ENCODE measurements at places on chromosomes 16 and 17.
A peak's percentile ranks its signal among the peaks of the same experiment; 100 is the strongest.

DNA sequence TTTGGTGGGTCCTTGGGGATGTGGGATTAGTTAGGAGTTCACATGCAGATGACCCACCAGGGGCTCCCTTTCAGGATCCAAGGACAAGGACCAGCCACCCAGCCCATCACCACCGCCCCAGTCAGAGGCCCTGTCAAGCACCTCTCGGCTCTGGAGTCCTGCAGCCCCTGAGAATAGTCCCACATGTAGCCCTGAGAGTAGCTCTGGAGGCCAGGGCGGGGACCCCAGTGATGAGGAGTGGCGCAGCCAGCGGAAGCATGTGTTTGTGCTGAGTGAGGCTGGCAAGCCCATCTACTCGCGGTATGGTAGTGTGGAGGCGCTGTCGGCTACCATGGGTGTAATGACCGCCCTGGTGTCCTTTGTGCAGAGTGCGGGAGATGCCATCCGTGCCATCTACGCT lies 2.4 kb downstream of the MON1B start:
- no peak overlapping the region for H3K27ac ChIP-seq
- DNase-seq, result no peak
- H3K36me3 ChIP-seq, result no peaks in the 10 kb centered on the region
- H3K4me1 ChIP-seq, result no peaks in the 10 kb centered on the region

DNA sequence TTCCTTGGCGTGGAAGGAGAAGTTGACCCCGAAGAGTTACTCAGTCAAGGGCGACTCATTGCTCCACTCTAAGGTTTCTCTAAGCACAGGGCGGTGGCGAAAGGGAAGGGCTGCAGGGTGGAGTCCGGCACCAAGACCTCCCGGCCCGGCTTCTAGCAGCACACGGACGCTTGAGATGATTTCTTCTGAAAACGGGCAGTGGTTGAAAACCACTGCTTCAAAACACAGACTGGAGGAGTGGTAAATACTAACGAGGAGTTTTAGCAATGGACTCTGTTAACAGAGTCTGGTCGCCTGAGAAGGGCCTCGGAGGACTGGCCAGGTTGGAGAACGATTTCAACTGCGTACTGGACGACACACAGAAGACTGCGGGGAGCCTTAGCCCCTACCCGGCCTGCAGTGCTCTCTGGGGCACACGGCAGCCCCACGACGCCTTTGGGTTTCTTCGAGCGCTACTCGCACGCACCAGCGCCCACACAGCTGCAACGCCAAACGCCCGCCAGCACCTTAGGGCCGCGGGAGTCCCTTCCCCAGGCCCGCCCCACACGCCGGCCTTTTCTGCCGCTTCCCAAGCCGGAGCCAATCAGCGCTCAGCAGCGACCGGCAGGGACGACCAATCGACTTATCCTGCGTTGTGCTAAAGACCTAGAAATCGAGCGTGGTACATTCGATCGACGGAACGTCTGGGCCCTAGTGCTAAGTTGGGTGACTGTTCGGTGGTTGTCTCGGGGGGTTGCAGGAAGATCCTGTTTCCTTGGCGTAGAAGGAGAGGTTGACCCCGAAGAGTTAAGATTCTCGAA lies 14.4 kb upstream of the CA4 start:
- H3K4me3 ChIP-seq, result peak overlapping the region; percentile 77
- H3K36me3 ChIP-seq, result no peaks in the 10 kb centered on the region
- H3K27ac ChIP-seq, result no peak overlapping the region
- H3K27me3 ChIP-seq, result no peaks in the 10 kb centered on the region
- peak; percentile 86 for DNase-seq
- no peaks in the 10 kb centered on the region for H3K4me1 ChIP-seq

DNA sequence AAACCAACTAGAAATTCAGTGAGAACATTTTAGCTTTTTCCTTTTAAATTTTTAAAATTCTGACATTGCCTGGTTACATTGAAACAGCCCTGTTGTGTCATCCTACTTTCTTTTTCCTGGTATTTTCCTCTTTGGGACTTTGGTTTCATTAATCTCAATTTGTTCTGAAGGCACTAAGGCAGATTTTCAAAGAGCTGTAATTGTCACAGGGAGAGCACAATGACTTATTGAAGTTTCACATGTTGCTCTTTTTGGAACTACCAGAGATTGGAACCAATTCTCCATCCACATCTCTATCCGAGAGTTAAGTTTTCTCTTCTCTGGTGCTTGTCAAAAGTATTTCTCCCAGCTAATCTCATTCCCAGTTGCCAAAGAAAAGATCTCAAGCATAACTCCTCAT lies 144.7 kb upstream of the TBX2 start:
- H3K36me3 ChIP-seq, result no peaks in the 10 kb centered on the region
- no peak overlapping the region for H3K4me3 ChIP-seq
- no peak overlapping the region for H3K27ac ChIP-seq
- H3K4me1 ChIP-seq, result no peaks in the 10 kb centered on the region
- no peaks in the 10 kb centered on the region for H3K27me3 ChIP-seq
- no peak for DNase-seq

- H3K27ac ChIP-seq, result no peak overlapping the region
- no peaks in the 10 kb centered on the region for H3K36me3 ChIP-seq
- no peak for DNase-seq
- H3K4me3 ChIP-seq, result no peak overlapping the region
- no peaks in the 10 kb centered on the region for H3K4me1 ChIP-seq
Observed at GRCh38 chr16:75687361-75687760, 10.6 kb upstream of the CPHXL2 start.

- no peaks in the 10 kb centered on the region for H3K27me3 ChIP-seq
- H3K27ac ChIP-seq, result no peak overlapping the region
- no peaks in the 10 kb centered on the region for H3K36me3 ChIP-seq
- no peak overlapping the region for H3K4me3 ChIP-seq
- H3K4me1 ChIP-seq, result no peaks in the 10 kb centered on the region
- no peak for DNase-seq
Observed at GRCh38 chr17:27376637-27377547, 79.4 kb upstream of the KSR1 start.

- peaks cover 12% of the 10 kb centered on the region for H3K4me1 ChIP-seq
- peak within 1 kb of the TSS; percentile 39 for H3K4me3 ChIP-seq
- H3K27me3 ChIP-seq, result no peaks in the 10 kb centered on the region
- no peaks in the 10 kb centered on the region for H3K36me3 ChIP-seq
Observed at GRCh38 chr17:30235386-30236296, at the start of gene SLC6A4. Gene SLC6A4 (minus strand): TSS chr17:30235697. CDS start chr17:30221958, 13,739 bp downstream.

- no peaks in the 10 kb centered on the region for H3K4me1 ChIP-seq
- H3K36me3 ChIP-seq, result peaks cover 30% of the 10 kb centered on the region
- H3K4me3 ChIP-seq, result peak overlapping the region; percentile 46
- H3K27me3 ChIP-seq, result no peaks in the 10 kb centered on the region
Observed at GRCh38 chr17:1648173-1648962, 1.3 kb downstream of the RILP start.

- no peaks in the 10 kb centered on the region for H3K27me3 ChIP-seq
- no peaks in the 10 kb centered on the region for H3K4me1 ChIP-seq
- H3K27ac ChIP-seq, result no peak overlapping the region
- no peaks in the 10 kb centered on the region for H3K36me3 ChIP-seq
Observed at GRCh38 chr16:47726031-47726675, 265.0 kb downstream of the PHKB start.

DNA sequence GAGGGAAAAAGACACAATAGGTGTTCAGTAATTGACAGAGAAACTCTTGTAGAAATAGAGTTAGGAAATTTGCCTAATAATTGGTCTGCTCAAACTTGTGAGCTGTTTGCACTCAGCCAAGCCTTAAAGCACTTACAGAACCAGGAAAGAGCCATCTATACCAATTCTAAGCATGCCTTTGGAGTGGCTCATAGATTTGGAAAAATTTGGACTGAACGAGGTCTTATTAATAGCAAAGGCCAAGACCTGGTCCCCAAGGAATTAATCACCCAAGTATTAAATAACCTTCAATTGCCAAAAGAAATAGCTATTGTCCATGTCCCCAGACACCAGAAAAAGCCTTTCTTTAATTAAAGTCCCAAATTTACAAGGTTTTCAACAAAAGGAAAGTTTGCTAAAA lies 90.3 kb downstream of the EMP2 start:
- no peak overlapping the region for H3K4me3 ChIP-seq
- DNase-seq, result no peak
- no peaks in the 10 kb centered on the region for H3K27me3 ChIP-seq
- no peaks in the 10 kb centered on the region for H3K36me3 ChIP-seq
- H3K27ac ChIP-seq, result no peak overlapping the region
- no peaks in the 10 kb centered on the region for H3K4me1 ChIP-seq

DNA sequence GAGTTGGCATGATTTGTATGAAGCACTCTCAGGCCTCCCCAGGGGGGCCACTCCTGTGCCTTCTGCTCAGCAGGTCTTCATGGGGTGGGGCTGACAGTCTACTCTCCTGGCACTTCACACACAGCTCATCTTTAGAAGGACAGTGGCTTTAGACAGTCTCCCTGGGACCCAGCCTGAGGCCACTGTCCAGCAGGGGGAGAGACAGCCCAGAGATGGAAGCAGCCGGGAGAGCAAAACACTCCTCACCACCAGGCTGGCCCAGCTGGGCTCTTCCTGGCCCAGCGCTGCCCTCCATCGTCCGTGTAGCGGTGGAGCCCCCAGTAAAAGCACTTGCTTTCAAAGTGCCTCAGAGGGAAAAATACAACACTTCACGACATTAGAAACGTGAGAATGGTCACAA lies 62.0 kb upstream of the CRHR1 start:
- no peaks in the 10 kb centered on the region for H3K4me1 ChIP-seq
- no peak overlapping the region for H3K4me3 ChIP-seq
- DNase-seq, result no peak
- H3K36me3 ChIP-seq, result no peaks in the 10 kb centered on the region
- no peaks in the 10 kb centered on the region for H3K27me3 ChIP-seq
- H3K27ac ChIP-seq, result no peak overlapping the region

DNA sequence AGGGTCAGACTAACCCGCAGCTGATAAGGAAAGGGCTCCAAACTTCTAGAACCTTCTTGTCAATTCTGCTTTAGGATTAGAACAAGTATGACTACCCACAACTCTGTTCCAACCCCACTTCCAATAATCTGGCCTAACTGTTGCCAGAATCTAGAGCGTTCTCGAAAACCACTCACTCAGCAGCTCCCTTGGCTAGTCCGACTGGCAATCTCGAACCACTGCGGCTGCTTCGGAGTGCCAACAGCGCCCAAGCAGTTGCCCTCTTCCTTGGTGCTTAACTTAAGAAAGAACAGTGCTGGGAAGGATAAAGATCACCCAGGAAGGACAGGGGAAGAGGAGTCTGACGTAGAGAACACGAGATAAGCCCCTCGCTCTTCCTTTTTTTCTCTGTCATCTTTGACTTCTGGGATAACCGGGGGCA lies 818 bp downstream of the DNAJC7 start:
- no peaks in the 10 kb centered on the region for H3K36me3 ChIP-seq
- H3K4me1 ChIP-seq, result peaks cover 21% of the 10 kb centered on the region
- DNase-seq, result no peak
- H3K27ac ChIP-seq, result peak overlapping the region; percentile 85

DNA sequence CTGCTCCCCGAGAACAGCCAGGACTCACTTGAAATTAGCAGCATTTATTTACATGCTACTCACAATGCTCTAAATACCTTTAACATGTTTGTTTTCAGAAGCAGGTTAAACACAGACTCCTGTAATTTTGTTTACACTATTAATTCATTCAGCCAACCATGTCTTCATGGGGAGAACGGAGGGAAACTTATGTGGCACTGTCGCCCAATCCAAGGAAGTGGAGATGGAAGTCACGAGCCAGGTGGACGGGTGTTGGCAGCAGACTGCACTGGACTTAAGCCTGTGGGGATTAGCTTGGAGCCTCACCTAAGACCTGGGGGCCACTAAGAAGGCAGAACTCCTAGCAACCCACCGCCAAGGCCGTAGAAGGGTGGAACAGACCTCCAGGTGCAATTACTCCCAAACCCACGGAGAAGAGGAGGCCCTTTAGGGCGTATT lies 8.8 kb upstream of the GFAP start:
- no peak overlapping the region for H3K27ac ChIP-seq
- DNase-seq, result no peak
- H3K27me3 ChIP-seq, result no peaks in the 10 kb centered on the region
- no peak overlapping the region for H3K4me3 ChIP-seq
- no peaks in the 10 kb centered on the region for H3K36me3 ChIP-seq

DNA sequence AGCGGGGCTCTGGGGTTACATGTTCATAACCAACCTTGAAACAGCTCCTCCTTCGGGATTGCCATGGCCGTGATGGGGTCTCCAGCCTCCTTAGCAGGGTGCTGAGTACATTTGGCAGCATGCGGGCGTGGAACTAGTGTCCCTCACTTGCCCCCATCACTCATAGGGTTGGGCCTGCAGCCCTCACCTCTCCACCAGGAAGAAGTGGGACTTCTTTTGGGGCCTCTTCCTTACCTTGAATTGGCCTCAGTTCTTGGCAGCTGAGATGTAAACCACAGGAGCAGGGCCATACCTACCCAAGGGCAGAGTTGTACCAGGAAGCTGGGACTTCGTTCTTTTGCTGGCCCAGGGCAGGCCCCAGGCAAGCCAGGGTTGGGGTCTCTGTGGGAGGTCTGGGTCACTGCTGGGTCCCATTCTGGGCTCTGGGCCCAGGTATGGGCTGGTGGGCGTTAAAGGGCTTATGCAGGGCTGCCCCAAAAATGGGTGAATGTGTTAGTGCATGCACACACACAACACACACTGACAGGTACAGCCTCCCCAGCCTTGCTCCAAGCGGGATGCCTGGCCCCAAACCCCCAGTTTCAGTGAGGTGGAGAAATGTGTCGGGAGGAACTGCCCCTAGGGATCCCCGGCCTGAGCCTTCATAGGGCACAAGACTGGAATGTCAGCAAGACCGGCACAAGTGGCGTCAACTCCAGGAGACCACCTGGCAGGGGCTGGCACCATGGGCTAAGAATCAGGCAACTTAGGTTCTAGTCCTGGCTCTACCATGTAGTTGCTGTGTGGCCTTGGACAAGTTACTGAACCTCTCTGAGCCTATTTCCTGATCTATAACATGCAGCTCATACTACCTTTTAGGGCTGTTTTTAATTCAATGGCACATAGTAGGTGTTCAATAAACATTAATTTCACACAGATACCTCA lies 3.9 kb upstream of the KRT15 start:
- no peak for DNase-seq
- H3K27me3 ChIP-seq, result peaks cover 5% of the 10 kb centered on the region
- H3K4me1 ChIP-seq, result no peaks in the 10 kb centered on the region

DNA sequence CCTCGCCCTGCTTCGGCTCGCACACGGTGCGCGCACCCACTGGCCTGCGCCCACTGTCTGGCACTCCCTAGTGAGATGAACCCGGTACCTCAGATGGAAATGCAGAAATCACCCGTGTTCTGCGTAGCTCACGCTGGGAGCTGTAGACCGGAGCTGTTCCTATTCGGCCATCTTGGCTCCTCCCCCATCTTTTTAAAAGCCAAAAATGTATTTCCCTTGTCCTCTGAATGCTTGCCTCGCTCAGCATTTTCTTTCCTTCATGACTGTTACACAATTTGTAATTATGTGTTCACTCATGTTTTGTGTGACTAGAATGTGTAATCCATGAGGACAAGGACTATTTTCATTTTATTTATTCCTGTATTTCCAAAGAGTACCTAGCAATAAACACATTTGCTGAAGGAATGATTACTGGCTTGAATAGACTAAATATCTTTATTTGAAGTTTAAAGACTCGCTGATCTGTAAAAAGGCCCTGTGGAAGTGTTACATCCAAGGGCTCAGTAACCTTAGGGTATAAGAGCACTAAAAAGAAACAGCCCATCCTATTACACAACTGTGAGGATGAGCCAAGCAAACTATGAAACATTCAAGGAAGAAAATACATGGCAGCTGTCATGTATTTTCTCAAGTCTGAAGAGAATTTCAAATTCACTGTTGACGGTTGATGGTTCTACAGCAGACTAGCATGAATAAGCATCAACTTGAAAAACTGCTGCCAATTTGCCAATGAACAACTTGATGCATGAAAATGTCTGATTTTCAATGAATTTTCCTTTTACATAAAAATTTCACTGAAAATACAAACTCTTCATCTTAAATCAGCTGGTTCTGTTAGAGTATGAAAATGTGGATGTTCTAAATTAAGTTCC lies 192.6 kb downstream of the MYO1D start:
- no peak for DNase-seq
- no peak overlapping the region for H3K27ac ChIP-seq
- no peak overlapping the region for H3K4me3 ChIP-seq
- no peaks in the 10 kb centered on the region for H3K4me1 ChIP-seq

Data from right lobe of liver (tissue), 6 donors.